ENCODE measurements at places on chromosomes 5 and 9. TPM values are rescaled to one million over a fixed set of nuclear protein-coding genes. Genes with fewer than 3 reads are reported as not detected.

Gene IL13
- not detected for total RNA-seq

Gene SPOUT1
- total RNA-seq: 17.4 TPM

Gene RIOK2
- 18.3 TPM for total RNA-seq

Gene ANKH
- 156 TPM for total RNA-seq

- DNase-seq: peak; percentile 81
Observed at GRCh38 chr9:134325096-134325812, 1.0 kb upstream of the RXRA start.

DNA sequence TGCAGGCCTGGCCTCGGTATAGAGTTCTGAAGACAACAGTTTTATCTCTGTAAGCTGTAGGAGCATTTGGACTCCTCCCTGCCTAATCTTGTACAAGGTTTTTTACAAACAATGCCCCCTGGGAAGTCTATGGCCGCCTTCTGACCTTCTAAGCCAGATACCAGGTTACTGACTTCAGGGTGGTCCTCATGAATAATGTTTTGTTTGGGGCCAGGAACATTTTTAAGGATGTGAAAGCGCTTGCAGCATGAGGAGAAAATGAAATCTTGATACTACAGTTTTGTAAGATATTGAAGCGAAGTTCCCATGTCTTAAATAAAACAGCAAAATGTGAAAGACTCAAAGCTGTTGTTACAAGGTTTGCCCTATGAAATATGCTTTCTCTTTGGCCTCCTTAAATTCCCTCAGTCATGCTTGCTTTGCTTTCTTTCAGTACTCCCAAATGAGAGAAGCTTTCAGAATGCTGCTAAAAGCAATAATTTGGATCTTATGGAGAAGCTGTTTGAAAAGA is 5.2 kb downstream of the ANKDD1B start:
- DNase-seq: no peak

DNA sequence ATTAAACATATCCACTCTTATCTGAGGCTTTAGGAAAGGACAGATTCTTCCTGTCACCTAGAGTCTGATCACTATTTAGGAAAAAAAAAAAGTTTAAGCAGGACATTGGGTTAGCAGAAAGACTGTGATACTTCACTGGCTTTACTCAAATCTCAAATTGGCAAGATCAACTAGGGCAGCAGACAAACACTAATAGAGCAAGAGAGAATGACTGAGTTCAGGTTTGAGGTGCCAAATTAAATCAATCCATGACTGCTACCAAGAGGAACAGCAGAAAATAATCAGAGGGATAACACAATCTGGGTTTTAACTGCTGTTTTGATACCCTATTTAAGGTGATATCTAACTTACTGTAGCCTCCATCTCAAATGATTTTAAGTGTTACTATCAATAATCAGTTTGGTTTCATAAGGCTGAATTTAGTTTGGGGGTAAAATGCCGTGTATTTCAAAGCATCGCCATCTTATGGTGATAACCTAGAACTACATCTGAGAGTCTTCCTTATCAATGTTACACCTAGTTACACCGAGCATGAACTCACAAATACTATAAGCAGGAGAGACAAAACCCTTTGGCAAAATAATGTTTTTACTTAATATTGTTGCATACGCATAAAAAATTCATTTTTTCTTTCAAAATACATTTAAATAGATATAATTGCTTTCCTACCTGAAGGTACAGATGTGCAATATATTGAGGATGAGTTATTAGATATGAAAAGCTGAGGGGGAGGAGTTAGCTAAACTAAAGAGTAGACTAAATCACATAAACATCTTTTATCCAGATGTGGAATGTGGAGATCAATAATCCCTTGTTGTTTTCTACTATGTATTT is 286.4 kb upstream of the CDH12 start:
- DNase-seq: no peak

GRCh38 chr5:140329739-140330481 is 16.5 kb downstream of the HBEGF start:
- DNase-seq: no peak

DNA sequence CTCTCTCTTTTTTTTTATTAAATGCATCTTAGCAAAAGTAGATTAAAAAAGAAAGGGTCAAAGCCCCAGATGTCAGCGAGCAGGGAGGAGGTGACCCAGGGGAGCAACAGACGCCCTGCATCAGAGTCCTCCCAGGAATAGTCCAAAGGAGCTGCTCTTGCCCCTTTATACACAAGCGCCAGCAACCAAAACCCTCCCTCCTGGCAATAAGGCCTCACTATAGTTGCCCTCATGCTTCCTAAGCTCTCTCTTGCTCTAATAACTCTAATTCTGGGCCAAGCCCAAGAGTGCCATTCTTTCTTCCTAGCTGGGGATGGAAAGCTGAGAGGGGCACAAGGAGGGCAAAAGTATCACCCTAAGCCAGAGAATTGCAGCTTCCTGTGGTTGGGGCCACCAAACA is 26.3 kb downstream of the PCDHGC5 start:
- no peak for DNase-seq

GRCh38 chr5:73908846-73909245 is 282.9 kb downstream of the ARHGEF28 start:
- DNase-seq: no peak

- peak; percentile 92 for DNase-seq
Observed at GRCh38 chr5:17217493-17218352, at the start of gene BASP1. TSS of gene BASP1 (plus strand) at chr5:17217631. CDS start at chr5:17275217, 57,586 bp downstream.

DNA sequence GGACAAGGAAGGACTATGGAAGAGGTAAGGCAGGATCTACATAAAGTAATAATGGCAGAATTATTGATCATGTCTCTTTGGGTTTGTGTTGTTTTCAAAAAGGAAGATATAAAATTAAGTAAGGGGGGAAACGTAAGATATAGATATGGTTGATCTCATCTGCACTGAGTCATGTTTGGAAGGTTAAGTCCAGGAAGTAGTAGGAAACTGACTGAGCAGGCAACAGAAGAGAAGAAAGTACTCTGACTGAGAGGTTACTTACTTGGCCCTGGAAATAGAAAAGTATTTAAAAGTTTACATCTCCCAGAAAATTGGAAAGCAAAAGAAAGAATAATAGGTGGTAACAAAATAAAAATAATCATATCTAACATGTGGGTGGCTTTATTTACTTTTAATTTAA is 405.3 kb upstream of the RGMB start:
- DNase-seq: no peak

GRCh38 chr5:114118511-114118910 is 243.4 kb upstream of the KCNN2 start:
- DNase-seq: no peak

- no peak for DNase-seq
Observed at GRCh38 chr5:148230240-148230639, 8.1 kb upstream of the MARCOL start.

GRCh38 chr5:109099081-109099480 is 310.7 kb downstream of the PJA2 start:
- DNase-seq: no peak

All from Right ventricle myocardium inferior (tissue), 1 donor.